ENCODE measurements at places on chromosomes 6 and 20.

DNA sequence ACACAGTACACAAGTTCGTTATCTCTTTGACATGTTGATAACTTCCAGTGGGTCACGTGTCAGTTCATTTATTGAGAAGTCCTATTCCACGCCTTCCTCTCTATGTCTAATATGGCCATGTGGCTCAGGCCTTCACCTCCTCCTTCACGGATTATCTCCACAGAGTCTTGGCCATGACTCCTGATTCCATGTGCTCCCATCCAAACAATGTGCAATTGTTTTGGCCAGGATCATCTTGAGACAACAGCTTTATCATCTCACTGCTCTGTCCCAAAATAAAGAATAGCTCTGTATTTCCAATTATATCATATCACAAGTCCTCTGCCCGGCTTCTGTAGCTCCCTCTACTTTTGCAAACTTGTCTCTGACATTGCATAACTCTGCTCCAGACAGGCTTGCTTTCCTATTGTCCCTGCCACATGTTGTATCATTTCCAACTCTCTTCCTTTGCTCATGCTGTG lies 11.1 kb upstream of the TXNDC5 start:
- DNase-seq, result no peak

GRCh38 chr20:33773412-33774089 lies 37.6 kb upstream of the CHMP4B start:
- DNase-seq, result no peak

DNA sequence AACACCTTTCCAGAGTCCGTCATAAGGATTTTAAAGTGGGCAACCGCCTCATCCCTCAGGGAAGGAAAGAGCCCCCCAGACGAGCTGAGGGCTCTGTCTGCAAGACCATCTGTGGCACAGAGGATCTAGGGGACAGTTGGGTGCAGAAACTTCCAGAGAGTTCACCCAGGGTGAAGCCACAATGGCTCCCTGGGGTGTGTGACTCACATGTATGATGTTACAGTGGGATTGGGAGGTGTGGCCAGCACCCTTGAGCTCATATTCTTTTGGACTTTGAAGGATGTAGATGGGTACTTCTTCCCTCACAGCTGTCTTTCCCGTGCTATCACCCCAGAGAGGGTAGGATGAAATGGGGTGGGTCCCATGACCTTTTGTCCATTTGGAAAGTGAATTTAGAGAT lies 95.5 kb downstream of the NCR2 start:
- DNase-seq, result no peak

DNA sequence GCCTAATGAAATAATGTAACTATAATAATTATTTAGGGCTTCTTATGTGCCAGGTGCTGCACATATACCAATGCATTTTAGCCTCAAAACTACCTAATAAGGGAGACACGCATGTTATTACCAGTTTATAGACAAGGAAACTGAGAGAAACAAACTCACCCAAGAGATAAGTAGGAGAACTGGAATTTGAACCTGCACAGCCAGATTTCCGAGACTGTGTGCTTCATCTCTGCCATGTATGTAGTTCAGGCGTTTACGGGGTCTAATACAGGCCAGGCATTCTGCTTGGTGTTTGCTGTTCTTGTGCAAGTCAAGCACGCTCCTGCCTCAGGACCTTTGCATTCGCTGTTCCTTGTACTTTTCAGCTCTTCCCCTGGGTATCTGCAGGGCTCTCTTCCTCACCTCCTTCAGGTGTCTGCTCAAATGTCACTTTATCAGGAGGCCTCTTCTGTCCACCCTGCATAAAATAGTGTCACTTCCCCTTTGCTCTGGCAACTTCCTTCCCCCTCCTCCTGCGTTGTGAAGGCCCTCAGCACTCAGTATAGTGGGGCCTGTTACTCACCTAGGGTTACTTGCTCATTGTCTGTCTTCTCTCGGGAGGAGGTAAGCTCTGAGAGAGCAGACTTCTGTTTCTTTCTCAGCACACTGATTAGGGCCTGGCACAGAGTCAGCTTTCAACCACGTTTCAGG lies 6.1 kb upstream of the NSFL1C start:
- no peak for DNase-seq

DNA sequence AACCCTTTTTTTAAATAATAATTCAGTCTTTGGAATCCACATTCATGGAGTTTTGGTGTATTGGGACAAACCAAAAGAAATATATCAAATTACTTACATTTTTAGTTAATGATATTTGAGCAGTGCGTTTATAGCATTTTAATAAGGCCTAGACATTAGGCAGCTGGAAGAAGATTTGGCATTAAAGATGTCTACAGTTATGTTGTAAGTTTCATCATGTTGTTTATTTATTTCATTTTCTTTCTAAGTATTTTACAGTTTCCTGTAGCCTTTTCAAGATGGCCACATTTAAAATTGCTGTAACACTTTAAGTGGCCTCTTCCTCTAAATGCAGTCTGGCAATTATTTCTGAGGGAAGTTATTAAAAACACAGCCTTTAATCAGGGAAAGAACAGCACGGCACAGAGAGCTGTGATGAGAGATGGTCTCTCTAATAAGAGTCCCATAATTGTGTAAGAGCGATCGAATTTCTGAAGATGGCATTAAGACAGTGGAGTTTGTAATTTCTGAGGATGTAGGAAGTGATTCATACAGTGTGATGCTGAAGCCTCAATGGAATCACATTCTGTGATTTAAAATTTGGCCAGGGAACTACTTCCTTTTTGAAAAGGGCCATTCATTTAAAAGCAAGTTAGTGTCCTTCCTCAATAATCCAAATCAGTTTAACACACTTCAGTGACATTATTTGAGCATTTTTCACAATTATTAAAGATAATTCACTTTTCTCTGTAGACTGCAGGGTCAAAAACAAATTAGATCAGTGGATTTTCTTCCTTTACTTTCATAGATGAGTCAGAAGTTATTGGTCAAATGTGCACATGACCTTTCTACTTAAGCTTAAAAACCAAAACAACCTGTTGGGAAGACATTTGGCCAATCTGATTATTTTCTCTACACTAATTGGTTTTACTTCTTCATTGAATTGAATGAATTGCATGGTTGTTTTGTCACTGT lies 52.4 kb upstream of the EDN3 start:
- no peak for DNase-seq

DNA sequence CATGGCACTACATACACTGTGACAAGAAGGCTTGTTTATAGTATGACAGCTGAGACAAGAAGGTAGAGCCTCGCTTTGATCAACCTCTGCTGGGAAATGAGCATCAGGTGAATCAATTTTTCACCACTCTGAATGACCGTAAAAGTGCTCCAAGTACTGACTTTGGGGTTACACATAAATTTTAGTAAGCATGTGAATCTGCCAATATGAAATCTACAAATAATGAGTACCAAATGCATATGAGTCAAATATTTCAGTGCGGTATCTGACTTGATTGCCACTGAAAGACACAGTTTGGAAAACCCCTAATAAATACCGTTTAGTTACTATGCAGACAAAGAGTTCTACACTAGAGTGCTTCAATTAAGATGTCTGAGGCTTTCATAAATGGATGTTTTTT lies 77.8 kb downstream of the ATG5 start:
- DNase-seq, result no peak

DNA sequence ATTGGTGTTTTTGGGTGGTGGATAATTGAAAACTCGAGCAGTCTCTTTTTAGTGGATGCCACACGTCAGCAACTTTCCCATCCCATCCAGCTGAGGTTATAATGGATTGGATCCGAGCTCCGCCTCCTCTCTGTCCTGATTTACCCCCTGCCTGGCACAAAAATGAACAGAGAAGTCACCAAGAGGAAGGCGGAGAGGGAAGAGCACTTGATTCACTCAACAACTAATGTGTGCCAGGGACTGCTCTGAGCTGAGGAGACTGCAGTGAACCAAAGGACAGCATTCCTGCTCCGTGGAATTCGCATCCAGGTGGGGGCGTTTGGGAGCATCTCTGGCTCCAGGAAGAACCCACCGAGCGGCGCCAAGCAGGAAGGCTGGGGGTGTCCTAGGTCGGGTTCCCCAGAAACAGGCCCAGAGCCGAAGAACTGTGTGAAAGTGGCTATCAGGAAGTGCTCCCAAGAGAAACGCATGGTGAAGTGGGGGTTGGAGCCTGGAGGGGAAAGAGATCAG lies 95.8 kb upstream of the NAA20 start:
- no peak for DNase-seq

DNA sequence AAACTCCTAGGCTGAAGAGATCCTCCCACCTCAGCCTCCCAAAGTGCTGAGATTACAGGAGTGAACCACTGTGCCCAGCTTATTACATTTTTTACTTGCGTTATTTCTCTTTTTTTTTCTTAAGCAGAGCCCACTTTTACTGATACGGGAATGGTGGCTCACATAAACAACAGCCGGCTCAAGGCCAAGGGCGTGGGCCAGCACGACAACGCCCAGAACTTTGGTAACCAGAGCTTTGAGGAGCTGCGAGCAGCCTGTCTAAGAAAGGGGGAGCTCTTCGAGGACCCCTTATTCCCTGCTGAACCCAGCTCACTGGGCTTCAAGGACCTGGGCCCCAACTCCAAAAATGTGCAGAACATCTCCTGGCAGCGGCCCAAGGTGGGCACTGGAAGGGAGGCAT lies 10.5 kb downstream of the CAPN11 start:
- no peak for DNase-seq

- no peak for DNase-seq
These were observed 127.9 kb upstream of the FOXO3 start for GRCh38 chr6:108432792-108433191.

- no peak for DNase-seq
These were observed 92.6 kb downstream of the RNGTT start for GRCh38 chr6:88870717-88871330.

DNA sequence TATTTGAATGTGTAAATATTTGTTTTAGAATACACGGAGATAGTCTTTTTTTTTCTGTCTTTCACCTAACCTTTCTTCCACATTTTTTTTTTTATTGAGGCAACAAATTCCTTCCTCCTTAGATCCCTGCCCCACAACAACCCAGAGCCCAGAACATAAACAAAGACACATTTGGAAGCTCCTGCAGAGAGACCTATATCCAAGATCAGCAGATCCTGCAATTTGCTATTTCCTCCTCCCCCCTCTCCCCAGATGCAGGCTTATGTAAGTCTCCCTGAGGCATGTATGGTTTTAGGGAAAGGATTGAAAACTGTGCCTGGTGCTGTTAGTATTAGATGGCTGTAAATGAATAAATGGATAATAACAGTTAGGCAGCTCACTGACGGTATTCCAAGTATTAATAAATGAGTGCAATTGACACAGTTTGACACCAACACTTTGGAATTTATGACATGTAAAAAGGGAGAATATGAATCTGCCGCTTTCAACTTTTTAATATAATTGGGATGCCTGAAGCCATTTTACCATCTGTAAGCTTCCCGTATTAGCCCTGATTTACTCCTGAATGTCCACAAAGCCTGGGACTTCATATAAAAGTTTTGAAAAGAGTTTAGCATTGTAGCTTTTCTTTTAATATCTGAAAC lies 608.3 kb upstream of the CITED2 start:
- no peak for DNase-seq

DNA sequence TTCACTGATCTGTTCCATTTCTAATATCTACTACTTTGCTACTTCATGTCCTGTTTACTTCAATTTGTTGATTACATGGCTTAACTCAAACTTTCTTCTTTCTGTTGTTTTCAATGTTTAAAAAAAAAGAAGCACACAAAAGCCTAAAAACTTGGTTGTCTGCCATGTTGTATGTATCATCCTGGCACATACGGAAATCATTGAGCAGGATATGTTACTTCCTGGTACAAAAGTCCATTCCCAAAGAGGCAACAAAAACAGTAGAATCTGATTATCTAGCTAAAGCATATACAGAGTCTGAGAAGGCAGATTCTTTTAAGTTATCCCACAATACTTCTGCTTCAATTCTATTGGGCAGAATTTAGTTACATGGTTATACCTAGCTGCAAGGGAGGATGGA lies 14.5 kb upstream of the COL12A1 start:
- no peak for DNase-seq

GRCh38 chr6:18973251-18973650 lies 586.1 kb downstream of the RNF144B start:
- DNase-seq, result no peak

DNA sequence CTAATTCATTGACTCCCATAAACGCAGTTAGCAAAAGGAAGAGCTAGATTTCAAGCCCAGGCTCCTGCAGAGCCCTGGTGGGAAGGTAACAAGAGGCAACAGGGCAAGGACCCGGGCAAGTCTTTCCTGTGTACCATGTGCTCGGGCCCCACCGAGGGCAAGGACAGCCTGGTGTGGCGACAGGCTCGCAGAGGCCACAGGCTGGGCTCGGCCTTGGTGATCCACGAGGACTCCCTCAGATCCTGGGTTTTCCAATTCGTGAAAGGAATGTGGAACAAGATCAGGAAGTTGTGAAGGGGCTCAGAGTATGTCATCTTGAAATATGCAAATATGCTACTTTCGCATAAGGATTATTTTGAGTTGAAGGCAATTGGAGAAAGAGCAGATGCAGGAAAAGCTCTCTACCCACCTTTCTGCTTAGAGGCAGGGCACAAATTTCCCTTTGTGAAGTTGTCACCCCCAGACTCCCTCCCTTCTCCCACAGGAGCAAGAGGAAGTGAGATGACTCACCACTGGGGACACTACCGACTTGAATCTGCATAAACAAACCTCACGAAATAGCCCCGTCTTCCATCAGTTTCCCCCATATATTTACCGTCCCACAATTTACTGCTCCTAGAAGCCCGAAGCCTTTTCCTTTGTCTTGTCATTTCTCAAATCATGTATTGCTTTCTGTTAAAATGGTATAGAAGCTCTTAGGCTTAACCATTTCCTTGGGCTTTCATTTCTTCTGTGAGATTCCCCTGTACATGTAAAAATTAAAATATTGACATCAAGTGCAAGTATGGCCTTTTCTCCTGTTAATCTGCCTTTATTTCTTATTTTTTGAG lies 79.0 kb downstream of the PSMG4 start:
- no peak for DNase-seq

DNA sequence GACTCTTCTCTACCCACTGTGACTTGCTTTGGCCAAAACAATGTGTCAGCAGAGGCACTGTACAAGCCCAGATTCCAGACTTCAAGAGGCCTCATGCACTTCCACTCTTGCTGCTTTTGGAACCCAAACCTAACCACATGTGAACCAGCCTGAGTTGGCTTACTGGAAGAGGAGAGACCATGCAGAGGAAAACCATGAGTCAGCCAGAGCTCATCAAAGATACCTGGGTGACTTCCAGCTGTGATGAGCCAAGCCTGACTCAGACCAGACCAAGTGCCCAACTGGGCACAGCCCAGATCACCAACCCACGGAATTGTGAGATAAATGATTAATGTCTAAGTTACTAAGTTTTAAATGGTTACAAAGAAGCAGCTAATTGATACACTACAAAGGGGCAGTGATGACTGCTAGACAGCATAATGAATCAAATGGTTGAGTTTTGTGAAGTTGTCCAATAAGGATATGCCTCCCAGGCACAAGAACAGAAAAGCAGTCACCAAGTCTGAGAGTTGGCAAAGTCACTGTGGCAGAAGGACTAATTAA lies 16.2 kb upstream of the BEND6 start:
- DNase-seq, result no peak

Measured in activated CD4-positive, CD25-positive, alpha-beta regulatory T cell (primary cell).